ENCODE measurements at places on chromosomes 7 and 10.

- no peak for DNase-seq
Measured at GRCh38 chr7:37283716-37284115, 164.9 kb downstream of the ELMO1 start.

GRCh38 chr7:151008511-151009323 lies 15.6 kb downstream of the ATG9B start:
- peak; percentile 80 for DNase-seq

DNA sequence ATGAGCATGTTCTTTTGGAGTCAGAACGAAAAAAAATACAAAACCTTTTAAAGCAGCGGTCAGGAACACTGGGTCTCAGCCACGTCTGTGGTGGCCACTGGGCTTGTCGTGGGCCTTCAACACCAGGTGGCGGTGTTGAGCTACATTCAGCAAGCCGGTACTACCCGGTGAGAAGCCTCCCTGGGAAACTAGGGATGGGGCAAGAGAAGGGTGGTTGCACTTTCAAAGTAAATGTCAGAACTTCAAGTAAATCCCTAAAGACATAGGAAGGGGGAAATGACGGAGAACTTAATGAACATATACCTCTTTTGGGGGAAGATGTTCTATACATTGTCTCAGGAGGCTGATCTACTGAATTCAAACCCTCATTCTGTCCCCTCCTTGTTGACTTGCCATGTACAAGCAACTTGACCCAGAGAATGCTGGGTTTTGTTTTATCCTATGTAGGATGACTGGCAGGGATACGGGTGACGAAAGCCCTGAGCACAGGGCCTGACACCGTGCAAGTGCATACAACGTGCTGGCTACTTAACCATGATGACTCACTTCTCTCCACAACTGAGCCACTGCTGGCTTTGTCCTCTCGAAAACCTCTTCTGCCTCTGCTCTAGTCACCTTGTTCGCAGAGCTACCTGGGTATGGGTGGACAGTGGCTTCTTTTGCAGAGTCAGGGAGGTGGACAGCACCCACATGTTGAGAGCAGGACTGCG lies 49.0 kb upstream of the BAMBI start:
- DNase-seq, result no peak

- no peak for DNase-seq
Measured at GRCh38 chr7:71808115-71808514, 604.0 kb downstream of the CALN1 start.

DNA sequence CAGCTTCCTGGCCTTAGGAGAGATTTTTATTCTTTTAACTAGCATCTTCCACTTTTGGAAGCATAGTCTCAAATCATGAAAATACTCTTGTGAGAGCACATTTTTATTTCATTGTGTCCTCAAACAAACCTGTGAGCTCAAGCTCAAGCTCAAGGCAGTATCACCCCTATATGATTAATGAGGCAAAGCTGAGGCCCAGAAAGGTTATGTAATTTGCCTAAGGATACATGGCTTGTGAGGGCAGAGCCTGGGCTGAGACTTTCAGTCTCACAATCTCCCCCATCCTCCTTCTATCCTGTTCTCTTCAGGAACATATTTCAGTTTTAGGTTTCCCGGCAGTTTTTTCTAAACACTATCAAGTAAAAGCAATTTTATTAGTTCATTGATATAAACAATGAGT lies 359.5 kb downstream of the PTEN start:
- no peak for DNase-seq

- DNase-seq, result no peak
Measured at GRCh38 chr10:113616244-113617074, 47.4 kb downstream of the NRAP start.

DNA sequence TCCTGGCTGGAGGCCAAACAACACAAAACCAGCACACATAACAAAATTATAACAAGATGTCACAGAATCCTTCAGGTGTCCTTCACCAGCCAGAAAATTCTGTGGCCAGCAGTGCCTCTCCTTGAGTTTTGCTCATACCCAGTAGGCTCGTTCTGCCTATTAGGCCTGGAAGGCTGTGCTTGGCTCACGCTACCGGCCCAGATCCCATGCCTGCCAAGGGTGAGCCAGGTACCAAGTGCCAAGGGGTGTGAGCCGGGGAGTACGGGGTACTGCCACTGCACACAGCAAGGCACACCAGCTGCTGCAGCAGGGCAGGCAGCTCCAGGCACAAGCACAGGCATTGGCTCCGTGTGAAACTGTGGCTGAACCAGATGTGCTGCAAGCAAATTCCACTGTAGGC lies 1562.0 kb downstream of the REEP3 start:
- no peak for DNase-seq

DNA sequence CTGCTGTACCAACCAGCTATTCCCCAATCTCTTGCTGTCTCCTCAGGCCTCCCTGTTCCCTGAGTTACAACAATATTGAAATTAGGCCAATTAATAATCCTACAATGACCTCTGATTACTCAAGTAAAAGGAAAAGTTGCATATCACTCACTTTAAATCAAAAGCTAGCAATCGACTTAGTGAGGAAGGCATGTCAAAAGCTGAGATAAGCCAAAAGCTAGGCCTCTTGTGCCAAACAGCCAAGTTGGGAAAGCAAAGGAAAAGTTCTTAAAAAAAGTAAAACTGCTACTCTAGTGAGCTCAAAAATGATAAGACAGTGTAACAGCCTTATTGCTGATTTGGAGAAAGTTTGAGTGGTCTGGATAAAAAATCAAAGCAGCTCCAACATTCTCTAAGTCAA lies 129.8 kb downstream of the LSMEM1 start:
- DNase-seq, result no peak

DNA sequence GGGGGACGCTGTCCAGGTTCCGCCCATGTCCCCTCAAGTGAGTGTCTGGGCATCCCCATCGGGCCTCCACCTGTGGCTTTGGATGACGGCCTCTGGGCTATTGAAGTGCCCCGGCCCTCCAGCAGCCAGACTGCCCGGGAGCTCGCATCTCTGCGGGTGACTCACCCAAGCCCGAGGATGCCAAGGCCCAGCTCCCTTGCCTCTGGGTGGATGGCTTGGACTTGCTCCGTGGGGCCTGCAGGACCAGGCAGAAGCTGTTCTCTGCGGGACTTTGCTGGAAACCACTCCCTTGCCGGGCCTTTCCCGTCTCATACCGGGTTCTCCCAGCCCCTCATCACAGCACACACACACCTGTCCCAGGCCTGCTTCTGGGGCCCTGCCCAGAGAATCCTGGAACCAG lies 22.4 kb downstream of the DPYSL4 start:
- no peak for DNase-seq

DNA sequence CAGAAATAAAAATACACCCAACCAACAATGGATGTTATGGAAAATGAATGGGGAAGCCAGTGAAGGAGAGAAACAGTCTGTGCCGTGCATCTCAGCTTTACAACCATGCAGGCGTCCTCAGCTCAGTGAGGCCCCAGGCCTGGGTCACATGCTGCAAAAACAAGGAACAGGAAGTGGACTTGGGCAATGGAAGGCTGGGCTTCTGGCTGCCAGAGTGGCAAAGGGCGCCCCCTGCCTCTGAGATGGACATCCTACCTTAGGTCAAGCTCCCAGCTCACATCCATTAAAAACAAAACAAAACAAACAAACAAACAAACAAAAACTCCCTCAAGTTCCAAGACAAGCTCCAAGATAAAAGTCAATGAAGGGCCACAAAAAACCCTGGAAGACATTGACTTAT lies 54.7 kb upstream of the AFAP1L2 start:
- DNase-seq, result no peak

GRCh38 chr7:24440892-24441291 lies 132.4 kb upstream of the PALS2 start:
- DNase-seq, result no peak

DNA sequence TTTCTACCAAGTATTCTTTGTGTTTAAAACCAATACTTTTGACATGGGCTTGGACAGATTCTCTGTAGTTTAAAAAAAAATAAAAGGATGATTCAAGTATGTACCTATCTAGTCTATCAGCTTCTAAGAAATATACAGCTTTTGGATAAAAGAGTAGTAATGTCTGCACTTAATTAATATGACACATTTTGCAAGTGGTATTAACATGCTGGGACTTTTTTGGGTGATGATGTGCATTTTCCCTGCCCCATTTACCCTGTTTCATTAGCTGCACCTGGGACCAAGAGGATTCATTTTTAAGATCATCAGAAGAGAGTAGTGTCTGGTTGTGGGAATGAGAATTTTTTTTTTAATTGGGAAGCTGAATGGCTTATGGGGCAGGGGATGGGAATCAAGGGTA lies 236.2 kb upstream of the KLF14 start:
- no peak for DNase-seq

DNA sequence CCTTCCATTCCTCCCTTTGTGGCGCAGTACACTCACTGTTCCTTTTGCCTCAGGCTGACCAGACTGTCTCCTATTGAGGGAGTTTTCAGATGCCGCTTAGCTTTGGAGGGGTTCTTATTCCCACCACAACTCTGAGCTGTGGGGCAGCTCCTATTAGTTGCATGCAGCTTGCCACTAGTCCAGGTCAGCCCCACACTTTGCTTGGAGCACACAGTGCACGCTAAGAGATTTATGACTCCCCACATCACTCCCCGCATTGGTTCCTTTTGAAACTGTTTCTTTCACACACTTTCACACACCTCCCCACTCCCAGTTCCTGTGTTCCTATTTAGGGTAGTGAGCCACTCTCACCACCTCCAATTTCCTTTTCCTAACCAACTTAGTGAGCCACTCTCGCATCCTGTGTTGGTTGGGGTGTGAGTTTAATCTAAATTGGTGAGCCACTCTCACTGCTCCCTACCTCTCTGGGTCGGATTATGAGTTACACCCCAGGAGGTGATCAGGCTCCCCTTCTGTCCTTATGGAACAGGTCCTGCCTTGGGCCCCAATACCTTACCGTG lies 10.4 kb upstream of the ZNF485 start:
- DNase-seq, result no peak

DNA sequence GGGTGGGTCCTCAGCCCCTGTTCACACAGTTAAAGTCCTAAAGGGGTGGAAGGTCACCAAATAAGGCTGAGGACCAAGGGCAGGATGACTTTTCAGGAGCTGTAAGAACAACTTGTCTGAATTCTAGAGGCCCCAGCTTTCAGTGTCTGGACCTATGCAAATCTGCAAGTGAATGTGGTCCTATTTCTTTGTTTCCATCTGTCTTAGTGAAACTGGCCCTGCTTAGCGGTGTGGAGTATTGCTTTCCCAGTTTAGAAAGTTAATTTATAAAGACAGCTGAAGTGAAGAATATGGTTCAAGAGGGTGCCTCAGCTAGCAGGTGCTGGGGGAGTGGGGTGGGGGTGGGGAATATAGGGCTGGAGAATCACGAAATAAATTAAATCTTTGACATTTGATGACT lies 40.1 kb downstream of the HHEX start:
- no peak for DNase-seq

- DNase-seq, result no peak
Measured at GRCh38 chr10:88693392-88694020, 12.5 kb upstream of the LIPK start.

DNA sequence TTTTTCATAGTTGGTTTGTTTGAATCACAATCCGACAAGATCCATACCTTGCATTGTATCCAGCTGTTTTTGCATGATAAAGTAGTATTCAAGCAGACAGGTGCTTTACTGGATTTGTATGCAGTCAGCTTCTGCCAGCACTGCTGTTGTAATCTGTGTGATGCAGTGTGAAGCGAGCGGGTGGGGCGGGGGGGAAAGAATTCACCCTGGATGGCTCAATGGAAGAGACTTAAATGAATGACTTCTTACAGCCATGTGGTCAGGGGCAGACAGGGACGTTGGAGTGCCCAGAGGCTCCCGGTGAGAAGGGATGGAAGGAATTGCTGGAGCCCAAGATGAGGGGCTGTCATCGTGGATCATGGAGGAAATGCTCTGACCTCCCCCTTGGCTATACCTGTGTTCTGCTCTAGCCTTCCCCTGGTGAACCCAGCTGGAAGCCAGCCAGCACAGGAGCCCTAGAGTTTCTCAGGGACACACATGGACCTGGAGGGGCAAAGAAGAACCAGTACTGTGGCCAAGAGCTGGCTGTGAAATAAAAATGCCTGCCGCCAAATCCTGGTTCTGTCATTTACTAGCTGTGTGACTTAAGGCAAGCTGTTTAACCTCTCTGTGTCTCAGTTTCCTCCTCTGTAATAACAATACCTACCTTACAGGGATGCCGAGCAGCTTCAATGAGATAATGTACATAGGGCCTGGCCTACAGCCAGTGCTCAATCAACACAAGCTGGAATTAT lies 14.1 kb downstream of the NFE2L3 start:
- DNase-seq, result no peak

GRCh38 chr10:59366290-59366689 lies 3.9 kb upstream of the FAM13C start:
- DNase-seq, result no peak

DNA sequence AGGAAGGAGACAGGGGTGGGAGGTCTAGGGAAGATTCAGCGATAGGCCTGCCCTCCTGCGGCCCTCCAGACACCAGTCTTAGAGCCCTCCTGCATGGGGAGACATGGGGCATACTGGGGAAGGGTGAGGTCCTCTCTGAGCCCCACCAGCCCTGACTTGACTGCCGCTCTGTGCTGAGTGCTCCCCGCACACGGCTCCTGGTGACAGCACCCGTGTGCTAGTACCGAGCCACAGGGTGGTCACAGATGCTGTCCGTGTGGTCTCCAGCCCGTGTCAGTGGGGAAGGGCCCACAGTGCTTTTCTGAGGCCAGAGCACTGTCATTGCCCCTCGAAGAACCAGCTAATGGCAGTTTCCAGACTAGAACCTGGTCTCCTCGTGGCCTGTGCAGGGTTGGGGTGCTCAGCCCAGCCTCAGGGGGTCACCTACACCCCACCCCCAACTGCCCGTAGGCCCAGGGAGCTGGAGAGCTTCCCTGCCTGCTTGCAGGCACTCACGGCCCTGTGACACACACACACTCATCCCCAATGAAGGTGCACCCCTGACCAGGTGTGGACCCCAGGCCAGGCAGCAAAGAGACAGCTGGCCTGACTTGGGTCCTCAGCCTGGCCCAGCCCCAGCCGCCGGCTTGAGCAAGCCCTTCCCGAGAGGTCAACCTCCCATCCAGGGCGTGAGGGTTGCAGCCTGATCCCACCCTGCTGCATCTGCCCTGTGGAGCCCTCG lies 86.0 kb upstream of the RET start:
- no peak for DNase-seq

DNA sequence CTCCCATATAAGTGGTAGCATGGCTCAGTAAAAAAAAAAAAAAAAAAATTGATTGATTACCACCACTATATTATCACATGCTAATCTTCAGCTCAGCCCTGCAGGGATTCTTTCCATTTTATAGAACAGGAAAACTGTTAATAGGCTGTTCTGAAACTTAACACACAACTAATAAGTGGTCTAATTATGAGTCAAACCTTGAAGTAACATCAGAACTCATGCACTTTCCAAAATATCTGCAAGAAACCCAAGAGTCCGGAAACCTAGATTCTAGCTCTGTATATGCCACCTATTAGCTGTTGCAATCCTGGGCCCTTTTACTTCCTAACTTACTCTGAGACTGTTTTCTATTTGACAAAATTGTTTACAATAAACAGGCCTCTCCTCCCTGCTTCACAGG lies 23.9 kb downstream of the SEM1 start:
- DNase-seq, result no peak

DNA sequence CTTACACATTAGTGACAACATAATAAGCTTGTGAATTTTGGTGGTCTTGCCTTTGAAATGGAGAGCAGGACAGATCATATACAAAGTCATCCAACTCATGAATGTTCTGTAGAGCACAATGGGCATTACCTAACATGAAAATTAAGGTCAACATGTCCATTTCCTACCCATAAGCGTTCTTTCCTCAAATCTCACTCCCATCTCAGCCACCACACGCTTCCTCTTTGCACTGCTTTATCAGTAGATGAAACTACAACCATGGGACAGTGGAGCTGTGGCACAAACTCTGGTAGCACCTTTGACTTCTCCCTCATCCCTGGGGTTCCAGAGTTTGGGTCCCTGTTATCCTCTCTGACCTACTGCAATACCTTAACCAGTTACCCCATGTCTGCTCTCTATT lies 2.2 kb downstream of the PON2 start:
- DNase-seq, result no peak

Measured in stimulated activated CD4-positive, alpha-beta T cell treated with anti-CD3 and anti-CD28 coated beads, Interleukin-15, amount 100 ng/mL, for 1 hour (primary cell).